ENCODE measurements at places on chromosomes 13 and 19.

DNA sequence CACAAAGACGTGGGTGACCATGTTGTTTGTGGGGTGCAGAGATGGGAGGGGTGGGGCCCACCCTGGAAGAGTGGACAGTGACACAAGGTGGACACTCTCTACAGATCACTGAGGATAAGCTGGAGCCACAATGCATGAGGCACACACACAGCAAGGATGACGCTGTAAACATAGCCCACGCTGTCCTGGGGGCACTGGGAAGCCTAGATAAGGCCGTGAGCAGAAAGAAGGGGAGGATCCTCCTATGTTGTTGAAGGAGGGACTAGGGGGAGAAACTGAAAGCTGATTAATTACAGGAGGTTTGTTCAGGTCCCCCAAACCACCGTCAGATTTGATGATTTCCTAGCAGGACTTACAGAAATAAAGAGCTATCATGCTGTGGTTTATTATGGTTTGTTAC lies 5.6 kb downstream of the KLK2 start:
- DNase-seq: no peak

DNA sequence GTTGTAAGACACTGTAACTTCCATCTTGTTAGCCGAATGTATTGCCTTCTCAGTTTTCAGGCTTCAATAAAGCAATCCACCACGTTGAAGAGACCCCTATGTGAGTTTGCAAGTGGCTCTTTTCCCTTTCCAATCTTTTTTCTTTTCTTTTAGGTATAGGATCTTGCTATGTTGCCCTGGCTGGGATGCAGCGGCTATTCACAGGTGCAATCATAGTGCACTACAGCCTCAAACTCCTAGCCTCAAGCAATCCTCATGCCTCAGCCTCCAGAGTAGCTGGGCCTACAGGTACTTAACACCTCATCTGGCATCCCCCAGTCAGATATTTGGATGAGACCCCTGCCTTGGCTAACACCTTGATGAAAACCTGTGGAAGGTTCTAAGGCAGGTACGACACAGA lies 33.5 kb upstream of the FEM1A start:
- DNase-seq: no peak

DNA sequence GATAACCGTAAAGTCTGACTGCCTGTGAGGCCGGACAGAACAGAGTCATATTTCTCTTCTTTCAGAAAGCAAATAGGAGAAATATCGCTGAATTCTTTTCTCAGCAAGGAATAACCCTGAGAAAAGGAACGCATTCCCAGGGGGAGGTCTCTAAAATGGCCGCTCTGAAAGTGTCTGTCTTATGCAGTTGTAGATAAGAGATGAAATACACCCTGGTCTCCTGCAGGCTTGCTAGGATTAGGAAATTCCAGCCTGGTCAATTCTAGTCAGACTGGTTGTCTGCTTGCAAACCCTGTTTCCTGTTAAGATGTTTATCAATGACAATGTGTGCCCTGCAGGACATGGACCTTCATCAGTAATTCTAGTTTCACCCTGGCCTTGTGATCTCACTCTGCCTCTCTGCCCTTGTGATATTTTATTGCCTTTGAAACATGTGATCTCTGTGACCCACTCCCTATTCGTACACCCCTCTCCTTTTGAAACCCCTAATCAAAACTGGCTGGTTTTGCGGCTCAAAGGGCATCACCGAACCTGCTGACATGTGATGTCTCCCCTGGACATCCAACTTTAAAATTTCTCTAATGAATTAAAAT lies 934.8 kb upstream of the SPRY2 start:
- DNase-seq: no peak

DNA sequence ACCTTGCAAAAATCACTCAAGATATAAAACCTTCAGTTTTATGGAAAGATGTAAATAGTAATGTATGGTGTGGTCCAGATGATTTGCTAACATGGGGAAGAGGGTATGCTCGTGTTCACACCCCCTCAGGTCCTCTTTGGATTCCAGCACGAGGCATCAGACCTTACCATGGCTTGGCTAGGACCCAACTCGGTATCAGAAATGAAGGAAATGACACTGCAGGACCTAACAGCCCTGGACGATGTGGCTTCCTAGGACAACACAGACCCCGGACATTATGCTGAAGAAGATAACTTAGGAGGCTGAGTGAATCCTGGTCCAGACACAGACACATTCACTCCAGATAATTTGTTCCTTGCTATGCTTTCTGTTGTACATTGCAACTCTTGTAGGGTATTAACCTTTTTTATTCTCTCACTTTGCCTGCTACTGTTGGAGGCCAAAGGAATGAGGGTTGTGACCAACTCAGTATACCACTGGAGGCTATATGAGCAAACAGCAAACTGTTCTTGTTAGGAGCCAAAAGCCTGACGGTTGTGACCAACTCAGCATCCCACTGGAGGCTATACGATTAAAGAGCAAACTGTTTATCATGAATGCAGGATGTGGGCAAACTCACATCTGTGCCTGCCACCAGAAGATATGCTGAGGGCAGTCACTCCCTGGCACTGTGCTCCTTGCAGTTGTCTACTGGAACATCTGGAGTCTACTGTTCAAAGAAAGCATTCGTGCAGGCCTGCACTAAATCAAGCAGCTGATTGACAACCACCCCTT lies 121.7 kb downstream of the ZNF429 start:
- no peak for DNase-seq

- no peak for DNase-seq
These were observed 394.3 kb upstream of the HTR2A start for GRCh38 chr13:47291107-47291656.

- DNase-seq: no peak
These were observed 22.8 kb upstream of the CEBPG start for GRCh38 chr19:33350538-33351309.

- no peak for DNase-seq
These were observed 11.8 kb downstream of the MAST3 start for GRCh38 chr19:18109341-18109732.

DNA sequence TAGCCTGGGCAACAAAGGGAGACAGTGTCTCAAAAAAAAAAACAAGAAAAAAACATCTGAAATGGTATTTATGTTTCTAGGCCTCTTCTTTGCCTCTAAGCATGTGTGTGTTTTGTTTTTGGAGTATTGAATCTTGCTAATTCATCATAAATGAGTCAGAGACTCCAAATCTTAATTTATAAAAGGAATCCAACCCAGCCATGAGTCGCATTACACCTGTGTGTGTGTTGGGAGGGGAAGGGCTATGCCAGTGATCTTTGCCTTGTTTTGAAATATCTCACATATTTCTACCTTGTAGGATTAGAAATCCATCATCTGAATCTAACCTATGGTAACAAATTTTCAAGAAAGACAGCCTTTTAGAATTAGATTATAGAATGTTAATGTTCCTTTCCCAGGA lies 4.0 kb downstream of the ZNF331 start:
- DNase-seq: no peak

- DNase-seq: no peak
These were observed 1047.5 kb upstream of the MIR17HG start for GRCh38 chr13:90300015-90300414.

- DNase-seq: no peak
These were observed 32.7 kb downstream of the NALCN start for GRCh38 chr13:101383595-101383994.

DNA sequence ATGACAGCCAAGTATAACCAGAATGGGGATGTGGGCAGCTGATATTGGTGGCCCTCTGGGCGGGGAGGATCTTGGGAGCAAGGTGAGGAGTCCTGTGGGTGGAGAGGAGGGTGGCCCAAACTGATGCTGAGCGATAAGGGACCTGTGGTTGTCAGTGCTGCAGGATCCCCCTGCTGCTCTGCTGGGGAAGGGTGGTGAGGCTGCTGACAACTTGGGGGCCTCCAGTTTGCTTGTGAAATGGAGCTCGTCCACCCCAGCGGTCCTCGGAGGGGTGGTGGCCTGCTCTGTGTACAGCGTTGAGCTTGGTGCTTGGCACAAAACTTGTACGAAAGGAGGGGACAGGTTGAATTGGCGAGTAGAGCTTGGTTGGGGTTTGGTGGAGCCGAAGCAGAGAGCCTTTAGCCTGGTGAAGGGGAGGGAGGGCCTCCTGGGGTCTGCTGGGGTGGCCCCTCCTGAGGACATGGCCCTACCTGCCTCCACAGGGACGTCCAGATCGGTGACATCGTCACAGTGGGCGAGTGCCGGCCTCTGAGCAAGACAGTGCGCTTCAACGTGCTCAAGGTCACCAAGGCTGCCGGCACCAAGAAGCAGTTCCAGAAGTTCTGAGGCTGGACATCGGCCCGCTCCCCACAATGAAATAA lies 2.9 kb downstream of the RPS11 start:
- no peak for DNase-seq

DNA sequence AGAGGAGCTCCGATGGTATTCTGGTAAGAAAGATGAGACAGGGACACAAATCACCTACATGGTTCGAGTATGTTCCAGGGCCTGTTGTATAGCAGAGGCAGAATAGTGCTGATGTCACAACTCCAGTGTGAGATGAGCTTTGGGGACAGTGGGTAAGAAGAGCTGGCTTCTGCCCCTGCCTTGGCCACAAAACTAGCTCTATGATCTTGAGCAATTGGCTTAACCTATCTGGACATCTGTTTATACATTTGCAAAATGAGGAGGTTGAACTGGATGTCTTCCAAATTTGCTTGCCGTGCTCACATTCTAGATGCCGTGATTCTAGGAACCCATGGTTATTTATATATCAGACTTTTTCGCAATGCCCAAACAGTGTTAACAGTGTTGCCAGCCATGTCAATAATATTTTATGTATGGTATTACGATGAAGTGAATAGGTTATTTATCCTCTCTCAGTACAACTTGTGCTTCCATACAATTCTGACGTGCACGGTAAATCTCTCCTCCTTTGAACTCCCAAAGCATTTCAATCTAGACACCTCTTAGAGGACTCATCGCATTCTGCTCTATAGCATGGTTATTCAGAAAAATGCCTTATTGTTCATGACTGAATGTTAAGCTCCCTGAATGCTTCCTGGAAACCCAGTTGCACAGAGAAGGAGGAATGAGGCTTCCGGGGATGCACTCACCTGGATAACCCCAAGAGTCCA lies 316.0 kb downstream of the FOXO1 start:
- no peak for DNase-seq

GRCh38 chr13:100298691-100299090 lies 209.8 kb downstream of the PCCA start:
- no peak for DNase-seq

DNA sequence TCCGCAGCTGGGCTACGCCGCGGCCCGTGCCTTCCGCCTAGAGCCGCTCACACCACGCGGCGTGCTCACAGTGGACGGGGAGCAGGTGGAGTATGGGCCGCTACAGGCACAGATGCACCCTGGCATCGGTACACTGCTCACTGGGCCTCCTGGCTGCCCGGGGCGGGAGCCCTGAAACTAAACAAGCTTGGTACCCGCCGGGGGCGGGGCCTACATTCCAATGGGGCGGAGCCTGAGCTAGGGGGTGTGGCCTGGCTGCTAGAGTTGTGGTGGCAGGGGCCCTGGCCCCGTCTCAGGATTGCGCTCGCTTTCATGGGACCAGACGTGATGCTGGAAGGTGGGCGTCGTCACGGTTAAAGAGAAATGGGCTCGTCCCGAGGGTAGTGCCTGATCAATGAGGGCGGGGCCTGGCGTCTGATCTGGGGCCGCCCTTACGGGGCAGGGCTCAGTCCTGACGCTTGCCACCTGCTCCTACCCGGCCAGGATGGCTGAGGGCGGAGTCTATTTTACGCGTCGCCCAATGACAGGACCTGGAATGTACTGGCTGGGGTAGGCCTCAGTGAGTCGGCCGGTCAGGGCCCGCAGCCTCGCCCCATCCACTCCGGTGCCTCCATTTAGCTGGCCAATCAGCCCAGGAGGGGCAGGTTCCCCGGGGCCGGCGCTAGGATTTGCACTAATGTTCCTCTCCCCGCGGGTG lies 7.4 kb downstream of the DBP start:
- DNase-seq: no peak

DNA sequence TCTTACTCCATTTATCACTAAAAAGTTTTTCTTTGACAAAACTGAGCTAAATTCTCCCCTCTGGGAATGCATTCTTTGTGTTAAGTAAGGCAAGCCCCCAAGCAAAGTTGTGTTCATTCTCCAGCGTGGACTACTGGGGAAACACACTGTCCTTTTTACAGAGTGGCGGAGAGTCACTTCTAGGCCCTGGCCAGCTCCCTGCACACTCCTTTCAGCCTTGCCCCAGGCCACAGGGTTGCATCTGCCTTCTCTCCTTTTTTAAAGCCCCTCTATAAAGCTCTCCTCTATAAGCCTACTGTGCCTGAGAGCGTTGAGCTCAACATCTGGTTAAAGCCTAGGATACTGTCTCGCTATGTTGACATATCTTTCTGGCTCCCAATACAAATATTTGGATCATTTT lies 803.4 kb downstream of the PCDH17 start:
- DNase-seq: no peak

GRCh38 chr13:111515307-111515617 lies 194.8 kb downstream of the TEX29 start:
- DNase-seq: no peak

GRCh38 chr13:100922599-100922998 lies 248.0 kb upstream of the TMTC4 start:
- no peak for DNase-seq

DNA sequence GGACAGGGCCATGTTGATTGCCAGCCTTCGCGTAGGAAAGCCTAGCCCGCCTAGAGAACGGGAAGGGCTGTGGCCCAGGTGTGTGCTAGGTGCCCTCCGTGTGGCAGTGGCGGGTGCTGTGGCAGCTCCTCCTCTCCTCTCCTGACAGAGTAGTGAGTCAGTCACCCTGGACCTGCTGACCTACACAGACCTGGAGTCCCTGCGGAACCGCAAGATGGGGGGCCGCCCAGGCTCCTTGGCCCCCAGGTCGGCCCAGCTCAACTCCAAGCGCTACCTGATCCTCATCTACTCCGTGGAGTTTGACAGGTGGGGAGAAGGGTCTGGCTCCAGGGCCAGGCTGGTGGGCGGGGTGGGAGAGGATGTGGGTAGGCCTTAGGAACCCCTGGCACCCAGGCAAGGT lies 11.1 kb downstream of the CCDC61 start:
- no peak for DNase-seq

GRCh38 chr19:35211545-35212230 lies 16.9 kb downstream of the FAM187B start:
- peak; percentile 65 for DNase-seq

GRCh38 chr13:49545661-49546060 lies 39.7 kb downstream of the RCBTB1 start:
- no peak for DNase-seq

GRCh38 chr13:62687732-62688131 lies 1272.1 kb upstream of the PCDH20 start:
- no peak for DNase-seq

DNA sequence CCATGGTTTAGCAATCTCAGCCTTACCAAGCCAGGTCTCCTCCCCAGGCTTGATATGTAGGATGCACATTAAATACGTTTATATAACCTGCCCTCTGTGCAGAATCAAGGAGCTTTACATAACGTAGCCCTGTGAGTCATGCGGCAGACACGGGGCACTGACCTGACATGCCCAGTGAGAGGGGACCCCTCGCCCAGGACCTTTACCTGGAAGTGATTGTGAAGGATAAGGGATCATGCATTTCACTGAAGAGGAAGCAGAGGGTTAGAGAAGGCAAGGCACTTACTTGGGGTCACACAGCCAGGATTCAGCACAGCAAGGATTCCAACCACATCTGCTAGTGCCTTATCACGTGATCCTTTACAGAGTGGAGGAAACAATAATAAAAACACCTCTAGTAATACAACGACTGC lies 18.9 kb upstream of the FOSB start:
- no peak for DNase-seq

GRCh38 chr13:94548821-94549231 lies 47.1 kb downstream of the TGDS start:
- DNase-seq: no peak
